ENCODE measurements at places on chromosomes 1 and 21. TPM values are rescaled to one million over a fixed set of nuclear protein-coding genes. Genes with fewer than 3 reads are reported as not detected.
A peak's percentile ranks its signal among the peaks of the same experiment; 100 is the strongest.

DNA sequence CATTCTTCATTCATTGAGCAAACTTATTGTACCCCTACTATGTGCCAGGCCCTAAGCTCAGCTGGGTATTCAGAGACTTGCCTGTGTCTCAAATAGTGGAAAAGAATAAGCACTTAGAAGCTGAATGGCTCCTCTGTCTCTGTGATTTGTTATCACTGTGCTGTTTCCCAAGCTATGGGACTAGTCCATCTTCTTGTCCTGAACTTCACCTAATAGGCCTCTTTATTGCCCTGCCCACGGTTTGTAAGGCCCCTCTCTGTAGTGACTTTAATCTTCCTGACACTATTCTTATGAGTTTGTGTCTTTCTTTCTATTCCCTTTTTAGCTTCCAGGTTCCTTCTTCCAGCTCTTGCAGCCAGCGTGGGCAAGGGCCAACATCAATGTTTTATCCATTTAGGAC, 85.4 kb upstream of the LPGAT1 start:
- H3K4me1 ChIP-seq: no peaks in the 10 kb centered on the region
- no peak overlapping the region for H3K27ac ChIP-seq
- peaks cover 39% of the 10 kb centered on the region for H3K27me3 ChIP-seq
- no peak for DNase-seq
- H3K36me3 ChIP-seq: no peaks in the 10 kb centered on the region

The THEM5 gene
- total RNA-seq: not detected

The PKLR gene
- not detected for total RNA-seq

The CELF3 gene
- not detected for total RNA-seq

DNA sequence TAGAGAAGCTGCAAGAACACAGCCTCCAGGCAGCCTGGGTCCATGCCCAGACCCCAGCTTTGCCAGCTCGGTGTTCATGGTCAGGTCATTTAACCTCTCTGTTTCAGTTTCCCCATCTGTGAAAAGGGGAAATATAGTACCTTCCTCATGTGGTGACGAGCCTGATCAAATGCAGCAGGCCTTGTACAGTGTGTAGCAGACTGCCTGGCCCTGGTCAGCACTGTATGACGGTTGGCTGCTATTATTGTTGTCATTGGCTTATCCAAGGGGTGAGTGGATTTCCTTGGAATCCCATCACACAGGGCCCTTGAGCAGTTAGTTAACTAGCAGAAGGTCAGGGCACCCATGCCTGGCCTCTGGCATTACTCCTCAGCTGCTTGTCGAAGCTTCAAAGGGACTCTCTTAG, 6.6 kb upstream of the TMEM51 start:
- no peaks in the 10 kb centered on the region for H3K36me3 ChIP-seq
- no peak overlapping the region for H3K27ac ChIP-seq
- no peak for DNase-seq
- no peak overlapping the region for H3K4me3 ChIP-seq
- H3K4me1 ChIP-seq: no peaks in the 10 kb centered on the region

GRCh38 chr1:208161656-208162375, 82.4 kb downstream of the PLXNA2 start:
- H3K36me3 ChIP-seq: no peaks in the 10 kb centered on the region
- H3K27ac ChIP-seq: no peak overlapping the region
- no peaks in the 10 kb centered on the region for H3K4me1 ChIP-seq
- DNase-seq: no peak

The SPATA45 gene
- not detected for total RNA-seq

- no peak overlapping the region for H3K4me3 ChIP-seq
- H3K27me3 ChIP-seq: peaks cover 53% of the 10 kb centered on the region
- no peak overlapping the region for H3K27ac ChIP-seq
- DNase-seq: no peak
- peaks cover 7% of the 10 kb centered on the region for H3K36me3 ChIP-seq
- peaks cover 16% of the 10 kb centered on the region for H3K4me1 ChIP-seq
Observed at GRCh38 chr1:39732730-39733129, 6.0 kb upstream of the PPIE start.

- no peaks in the 10 kb centered on the region for H3K36me3 ChIP-seq
- H3K4me3 ChIP-seq: no peak overlapping the region
- H3K27ac ChIP-seq: no peak overlapping the region
- H3K4me1 ChIP-seq: no peaks in the 10 kb centered on the region
- no peaks in the 10 kb centered on the region for H3K27me3 ChIP-seq
Observed at GRCh38 chr1:13228343-13228781, 2.4 kb upstream of the PRAMEF18 start.

The C1QTNF12 gene
- total RNA-seq: 2.2 TPM

GRCh38 chr1:9900142-9901043, 9.7 kb downstream of the CTNNBIP1 start:
- H3K4me1 ChIP-seq: peaks cover 11% of the 10 kb centered on the region
- H3K36me3 ChIP-seq: no peaks in the 10 kb centered on the region
- H3K4me3 ChIP-seq: no peak overlapping the region
- peak overlapping the region; percentile 16 for H3K27ac ChIP-seq

GRCh38 chr1:235434001-235434400, 66.8 kb downstream of the TBCE start:
- H3K27me3 ChIP-seq: no peaks in the 10 kb centered on the region
- no peak for DNase-seq
- H3K27ac ChIP-seq: no peak overlapping the region
- H3K4me1 ChIP-seq: no peaks in the 10 kb centered on the region
- H3K36me3 ChIP-seq: peaks cover 20% of the 10 kb centered on the region
- H3K4me3 ChIP-seq: no peak overlapping the region

DNA sequence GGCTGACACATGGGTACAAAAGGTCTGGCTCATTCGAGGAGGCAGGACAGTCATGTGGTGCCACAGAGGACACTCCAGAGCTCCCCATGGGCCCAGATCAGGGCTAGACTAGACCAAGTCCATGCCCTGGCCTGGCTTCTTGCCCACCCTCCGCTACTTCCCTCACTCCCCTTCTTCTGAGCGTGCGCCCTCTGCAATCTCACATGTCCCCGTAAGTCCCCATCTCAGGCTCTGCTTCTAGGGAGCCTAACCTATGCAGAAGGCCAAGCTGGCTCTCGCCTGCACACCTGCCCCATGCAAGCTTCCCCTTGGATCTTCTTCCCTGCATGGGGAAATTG, 553.6 kb downstream of the PTPRU start:
- DNase-seq: peak; percentile 9
- no peaks in the 10 kb centered on the region for H3K27me3 ChIP-seq
- H3K4me3 ChIP-seq: no peak overlapping the region
- no peaks in the 10 kb centered on the region for H3K4me1 ChIP-seq
- H3K36me3 ChIP-seq: no peaks in the 10 kb centered on the region
- H3K27ac ChIP-seq: no peak overlapping the region

DNA sequence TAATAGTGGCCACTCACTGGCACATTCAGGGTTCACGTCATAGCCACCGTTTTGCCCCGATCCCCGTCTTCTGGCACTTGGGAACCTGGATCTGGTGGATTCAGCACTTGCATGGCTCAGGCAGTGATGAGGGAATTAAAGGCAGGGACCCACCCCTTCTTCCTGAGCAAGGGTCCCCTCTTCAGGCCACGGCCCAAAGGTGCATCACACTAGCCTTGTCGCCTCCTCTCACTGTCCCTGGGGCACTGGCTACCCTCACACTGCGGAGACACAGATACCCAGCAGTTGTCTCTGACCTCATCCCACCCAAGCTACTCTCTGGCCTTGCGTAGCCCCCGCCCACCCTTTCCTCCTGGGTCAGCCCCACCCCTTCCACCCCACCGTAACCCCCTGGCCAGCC, 19.9 kb upstream of the LDLRAP1 start:
- peaks cover 7% of the 10 kb centered on the region for H3K4me1 ChIP-seq
- DNase-seq: no peak
- H3K27ac ChIP-seq: no peak overlapping the region
- H3K36me3 ChIP-seq: no peaks in the 10 kb centered on the region
- no peaks in the 10 kb centered on the region for H3K27me3 ChIP-seq

DNA sequence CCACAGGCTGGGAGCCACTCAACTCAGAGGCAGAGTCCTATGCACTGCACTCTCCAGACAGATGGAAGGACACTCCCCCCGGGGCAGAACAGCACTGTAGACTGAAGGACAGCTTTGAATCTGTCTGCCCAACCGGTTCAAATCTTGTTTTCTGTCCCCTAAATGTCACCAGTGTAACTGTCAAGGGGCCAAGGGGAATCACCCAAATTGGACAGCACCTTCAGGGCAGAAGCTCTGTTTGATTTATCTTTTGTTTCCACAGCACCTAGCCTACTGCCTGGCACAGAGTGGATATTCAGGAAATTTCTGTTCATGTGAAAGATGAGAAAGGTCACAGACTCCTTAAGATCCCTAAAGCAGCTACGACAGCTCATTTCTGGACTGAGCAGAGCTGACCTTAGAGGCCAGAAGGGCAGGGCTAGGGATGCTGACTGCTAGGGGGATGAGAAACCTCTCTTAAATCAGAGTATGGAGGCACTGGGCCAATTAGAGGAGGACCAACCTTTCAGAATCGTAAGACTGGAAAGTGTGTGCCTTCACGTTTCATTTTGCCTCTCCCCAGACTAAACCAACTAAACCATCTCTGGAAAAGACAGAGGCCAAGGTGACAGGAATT, 41.0 kb downstream of the ITPKB start:
- H3K4me1 ChIP-seq: peaks cover 69% of the 10 kb centered on the region
- DNase-seq: no peak
- no peaks in the 10 kb centered on the region for H3K27me3 ChIP-seq
- peaks cover 51% of the 10 kb centered on the region for H3K36me3 ChIP-seq
- H3K4me3 ChIP-seq: no peak overlapping the region

The NPR1 gene
- not detected for total RNA-seq

DNA sequence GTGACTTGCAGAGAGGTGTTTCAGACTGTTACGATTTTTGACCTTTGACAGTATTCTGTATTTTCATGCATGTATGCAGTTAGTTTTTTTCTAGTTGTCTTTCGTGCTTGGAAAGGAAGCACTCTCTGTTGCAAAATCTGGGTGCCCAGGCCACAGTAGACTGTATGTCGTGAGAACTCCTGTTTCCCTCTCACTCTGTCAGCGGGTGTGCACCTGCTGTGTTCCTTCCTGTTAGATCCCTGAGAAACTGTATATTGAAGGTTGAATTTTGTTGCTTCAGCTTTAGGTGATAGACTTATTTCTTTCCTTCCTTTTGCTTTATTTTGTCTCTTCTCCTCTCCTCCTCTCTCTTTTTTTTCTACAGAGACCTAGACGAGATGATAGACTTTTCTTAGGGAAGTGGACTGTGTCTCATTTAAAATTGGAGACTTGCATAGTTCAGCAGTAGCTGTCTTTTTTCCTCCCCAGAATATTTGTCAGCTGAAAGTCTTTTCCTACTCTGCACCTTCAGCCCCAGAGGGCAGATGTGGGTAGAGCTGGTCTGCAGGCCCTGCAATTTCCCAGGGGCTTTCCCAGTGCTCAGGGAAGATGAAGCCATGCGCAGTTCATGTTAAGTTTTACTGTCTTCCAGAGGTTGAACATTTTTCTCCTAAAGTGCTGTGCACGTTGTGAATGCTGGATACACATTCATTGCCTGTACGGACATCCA, 1.4 kb downstream of the TRAPPC10 start:
- peak overlapping the region; percentile 87 for H3K27ac ChIP-seq
- peak overlapping the region; percentile 90 for H3K4me3 ChIP-seq
- peaks cover 28% of the 10 kb centered on the region for H3K36me3 ChIP-seq
